Sigmoid colon (tissue), 7 donors: ENCODE measurements at places on chromosomes 4 and X. TPM values are rescaled to one million over a fixed set of nuclear protein-coding genes. Genes with fewer than 3 reads are reported as not detected.

Gene TGIF2LX
- not detected for total RNA-seq

Gene TLL1
- 4.9 TPM for total RNA-seq

Gene CACNA1F
- not detected for total RNA-seq

Gene CD38
- total RNA-seq = 2.2 TPM

Gene SPIN2A
- total RNA-seq = not detected

Gene ARMCX4
- total RNA-seq = 26.3 TPM

- no peak for DNase-seq
- H3K36me3 ChIP-seq = no peaks in the 10 kb centered on the region
- H3K27ac ChIP-seq = no peak overlapping the region
- no peak overlapping the region for H3K4me3 ChIP-seq
- H3K4me1 ChIP-seq = no peaks in the 10 kb centered on the region
- H3K27me3 ChIP-seq = peaks cover 3% of the 10 kb centered on the region
These were observed 93.1 kb upstream of the ESX1 start for GRCh38 chrX:104347860-104348259.

DNA sequence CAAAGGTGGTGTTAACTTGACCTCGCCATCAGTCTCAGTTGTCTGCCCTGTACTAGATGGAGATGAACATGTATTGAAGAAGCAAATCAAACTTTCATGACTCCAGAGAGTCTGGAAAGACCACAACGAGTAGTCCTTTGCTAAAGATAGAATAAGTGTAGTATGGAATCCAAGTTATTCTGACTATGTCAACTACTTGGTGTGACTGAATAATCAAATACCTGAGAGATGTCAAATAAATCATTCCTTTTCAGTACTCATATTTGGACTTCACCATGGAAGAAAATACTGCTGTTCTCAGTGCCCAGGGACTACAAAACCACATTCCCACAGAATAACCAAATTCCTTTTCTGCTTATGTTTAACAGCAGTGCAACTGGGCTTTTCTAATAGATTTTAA lies 161.2 kb upstream of the SPRY1 start:
- peaks cover 23% of the 10 kb centered on the region for H3K4me1 ChIP-seq
- peak overlapping the region; percentile 43 for H3K27ac ChIP-seq
- DNase-seq = no peak
- H3K27me3 ChIP-seq = no peaks in the 10 kb centered on the region
- H3K4me3 ChIP-seq = no peak overlapping the region
- H3K36me3 ChIP-seq = no peaks in the 10 kb centered on the region

DNA sequence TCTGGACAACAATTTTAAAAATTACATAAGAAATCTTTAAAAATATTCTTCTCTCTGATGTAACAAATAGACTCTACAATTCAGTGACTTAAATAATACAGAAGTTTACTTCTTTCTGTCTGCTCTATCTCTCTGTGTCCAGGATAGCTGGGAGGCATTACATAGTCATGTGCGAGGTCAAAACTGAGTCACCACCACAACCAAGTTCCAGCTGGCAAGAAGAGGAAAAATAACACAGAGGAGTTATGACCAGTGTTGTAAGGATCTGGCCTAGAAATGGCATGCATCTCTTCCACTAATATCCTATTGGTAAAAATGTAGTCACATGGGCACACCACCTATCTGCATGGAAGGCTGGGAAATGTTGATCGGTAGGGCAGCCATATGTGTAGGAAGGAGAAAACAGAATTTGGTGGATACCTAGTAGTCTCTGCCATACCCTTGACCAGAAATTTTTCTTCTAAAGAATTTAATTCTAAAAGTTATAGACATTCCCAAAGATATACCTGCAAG lies 39.4 kb upstream of the WDFY3 start:
- H3K4me3 ChIP-seq = no peak overlapping the region
- DNase-seq = no peak
- no peaks in the 10 kb centered on the region for H3K27me3 ChIP-seq
- H3K36me3 ChIP-seq = no peaks in the 10 kb centered on the region

GRCh38 chr4:111269439-111269838 lies 646.6 kb upstream of the PITX2 start:
- H3K36me3 ChIP-seq = no peaks in the 10 kb centered on the region
- H3K27me3 ChIP-seq = no peaks in the 10 kb centered on the region
- H3K4me3 ChIP-seq = no peak overlapping the region
- H3K4me1 ChIP-seq = no peaks in the 10 kb centered on the region
- no peak overlapping the region for H3K27ac ChIP-seq

DNA sequence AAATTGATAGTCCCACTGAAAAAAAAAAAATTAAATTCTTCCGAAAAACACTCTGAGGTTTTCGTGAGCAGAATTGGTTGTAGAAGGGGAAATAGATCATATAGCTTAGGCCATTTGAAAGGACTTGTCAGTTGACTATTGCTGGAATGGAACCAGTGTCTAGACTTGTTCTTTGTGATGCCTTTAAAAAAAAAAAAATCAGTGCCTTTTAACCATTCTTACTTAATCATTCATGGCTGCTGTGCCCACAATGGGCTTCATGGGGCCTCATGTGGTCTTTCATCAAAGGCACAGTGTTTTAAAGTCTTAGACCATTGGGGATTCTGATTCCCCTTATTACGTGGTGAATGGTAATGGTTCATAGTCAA lies 139.3 kb downstream of the AFF1 start:
- peak overlapping the region; percentile 67 for H3K27ac ChIP-seq
- no peak overlapping the region for H3K4me3 ChIP-seq
- H3K36me3 ChIP-seq = no peaks in the 10 kb centered on the region
- no peak for DNase-seq
- H3K4me1 ChIP-seq = peaks cover 90% of the 10 kb centered on the region

DNA sequence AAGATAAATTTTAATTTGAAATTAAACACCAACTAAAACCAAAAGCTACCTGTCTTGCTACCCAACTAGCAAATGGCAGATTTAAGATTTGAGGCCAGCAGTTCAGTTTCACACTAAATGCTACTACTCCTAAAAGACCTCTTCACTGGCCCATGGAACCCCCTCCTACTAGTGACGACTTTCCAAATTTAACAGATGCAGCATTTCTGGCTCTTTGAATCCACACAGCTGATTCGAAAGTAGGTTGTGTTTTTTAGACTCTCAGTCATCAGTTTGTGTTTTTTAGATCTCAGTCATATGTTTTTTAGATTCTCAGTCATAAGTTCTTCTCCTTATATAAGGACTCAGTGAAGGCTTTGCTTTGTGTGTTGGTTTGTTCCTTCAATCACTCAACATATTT lies 11.1 kb upstream of the CC2D2A start:
- no peak overlapping the region for H3K4me3 ChIP-seq
- no peak for DNase-seq
- H3K4me1 ChIP-seq = peaks cover 6% of the 10 kb centered on the region
- H3K27ac ChIP-seq = no peak overlapping the region
- no peaks in the 10 kb centered on the region for H3K36me3 ChIP-seq
- no peaks in the 10 kb centered on the region for H3K27me3 ChIP-seq

- H3K4me3 ChIP-seq = no peak overlapping the region
- H3K4me1 ChIP-seq = no peaks in the 10 kb centered on the region
- DNase-seq = no peak
- no peak overlapping the region for H3K27ac ChIP-seq
These were observed 595.5 kb downstream of the RAPGEF2 start for GRCh38 chr4:159698336-159698735.

DNA sequence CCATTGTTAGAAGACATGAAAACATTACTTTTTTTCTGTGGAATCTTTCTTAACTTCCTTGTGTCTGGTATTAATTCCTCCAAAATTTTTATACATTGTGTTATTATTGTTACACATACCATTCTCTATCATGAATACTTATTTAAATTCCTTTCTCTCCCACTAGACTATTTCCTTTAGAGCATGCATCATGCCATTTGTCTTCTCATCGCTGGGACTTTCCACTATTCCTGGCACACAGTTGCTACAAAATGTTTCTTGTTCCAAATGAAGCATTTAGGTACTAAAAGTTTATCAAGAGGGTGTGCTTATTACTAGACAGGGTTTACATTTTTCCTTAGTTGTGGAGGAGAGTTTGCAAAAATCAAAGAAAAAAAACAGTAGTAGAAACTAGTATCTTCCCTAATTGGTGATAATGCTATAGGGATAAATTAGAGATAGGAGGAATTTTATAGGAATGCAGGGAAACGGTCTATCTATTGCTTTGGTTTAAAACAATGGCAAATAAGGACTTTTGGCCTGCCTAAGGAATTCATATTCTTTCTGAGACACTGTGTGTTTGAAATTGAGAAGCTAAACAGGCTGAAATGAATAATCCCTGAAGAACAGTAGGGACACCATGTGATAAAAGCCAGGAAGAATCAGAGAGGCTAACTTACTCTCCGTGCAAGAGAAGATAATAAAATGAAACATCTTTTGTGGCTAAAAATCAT lies 187.5 kb upstream of the TBC1D9 start:
- no peak overlapping the region for H3K4me3 ChIP-seq
- no peaks in the 10 kb centered on the region for H3K4me1 ChIP-seq
- H3K27ac ChIP-seq = peak overlapping the region; percentile 63

DNA sequence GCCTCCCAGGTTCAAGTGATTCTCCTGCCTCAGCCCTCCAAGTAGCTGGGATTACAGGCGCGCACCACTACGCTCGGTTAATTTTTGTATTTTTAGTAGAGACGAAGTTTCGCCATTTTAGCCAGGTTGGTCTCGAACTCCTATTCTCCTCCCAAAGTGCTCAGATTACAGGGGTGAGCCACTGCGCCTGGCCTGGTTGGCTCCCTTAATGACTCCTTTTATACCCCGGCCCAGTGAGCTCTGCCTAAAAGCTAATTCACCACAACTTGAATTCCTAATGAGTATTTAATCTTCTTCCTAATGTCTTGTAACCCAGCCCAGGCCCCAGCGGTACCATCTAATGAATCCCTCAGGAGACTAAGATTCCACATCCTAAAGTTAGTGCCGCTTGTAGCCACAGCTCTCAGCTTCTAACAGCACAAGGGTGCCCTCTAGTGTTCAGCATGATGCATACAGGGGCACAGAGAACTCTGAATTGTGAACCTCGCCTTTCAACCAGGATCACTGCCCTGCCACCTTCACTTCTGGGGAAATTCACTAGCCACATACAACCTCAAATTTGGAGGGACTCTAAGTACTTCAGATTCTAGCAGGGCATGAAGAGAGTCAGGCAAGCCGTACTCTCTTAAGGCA lies 89.5 kb downstream of the OR13H1 start:
- no peaks in the 10 kb centered on the region for H3K36me3 ChIP-seq
- peak; percentile 68 for DNase-seq
- H3K27ac ChIP-seq = no peak overlapping the region
- H3K4me1 ChIP-seq = no peaks in the 10 kb centered on the region
- H3K4me3 ChIP-seq = no peak overlapping the region
- H3K27me3 ChIP-seq = no peaks in the 10 kb centered on the region

DNA sequence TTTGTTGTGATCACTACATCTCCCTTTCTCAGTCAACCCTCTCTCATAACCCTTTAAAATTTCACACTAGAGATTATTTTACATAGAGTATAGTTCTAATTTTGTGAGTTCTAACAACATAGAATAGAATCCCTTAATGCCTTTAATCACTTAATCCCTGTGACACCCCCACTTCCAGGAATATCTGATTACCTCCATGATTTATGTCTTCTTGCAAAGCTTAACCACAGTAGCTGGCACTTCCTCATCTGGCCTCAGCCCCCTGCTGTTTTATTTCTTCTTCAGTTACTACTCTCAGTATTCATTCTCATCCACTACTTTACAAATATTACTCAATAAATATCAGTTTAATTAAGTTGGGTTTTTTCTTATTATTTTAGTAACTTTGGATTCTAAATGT lies 340.9 kb downstream of the CENPC start:
- no peaks in the 10 kb centered on the region for H3K4me1 ChIP-seq
- H3K27me3 ChIP-seq = no peaks in the 10 kb centered on the region
- H3K27ac ChIP-seq = no peak overlapping the region
- H3K4me3 ChIP-seq = no peak overlapping the region
